Stimulated activated CD8-positive, alpha-beta memory T cell treated with anti-CD3 and anti-CD28 coated beads, Interleukin-7, amount 100 ng/mL, for 48 hours (primary cell): ENCODE measurements at places on chromosomes 3 and 15.

- DNase-seq: no peak
Measured at GRCh38 chr3:127035677-127036076, 52.8 kb downstream of the PLXNA1 start.

DNA sequence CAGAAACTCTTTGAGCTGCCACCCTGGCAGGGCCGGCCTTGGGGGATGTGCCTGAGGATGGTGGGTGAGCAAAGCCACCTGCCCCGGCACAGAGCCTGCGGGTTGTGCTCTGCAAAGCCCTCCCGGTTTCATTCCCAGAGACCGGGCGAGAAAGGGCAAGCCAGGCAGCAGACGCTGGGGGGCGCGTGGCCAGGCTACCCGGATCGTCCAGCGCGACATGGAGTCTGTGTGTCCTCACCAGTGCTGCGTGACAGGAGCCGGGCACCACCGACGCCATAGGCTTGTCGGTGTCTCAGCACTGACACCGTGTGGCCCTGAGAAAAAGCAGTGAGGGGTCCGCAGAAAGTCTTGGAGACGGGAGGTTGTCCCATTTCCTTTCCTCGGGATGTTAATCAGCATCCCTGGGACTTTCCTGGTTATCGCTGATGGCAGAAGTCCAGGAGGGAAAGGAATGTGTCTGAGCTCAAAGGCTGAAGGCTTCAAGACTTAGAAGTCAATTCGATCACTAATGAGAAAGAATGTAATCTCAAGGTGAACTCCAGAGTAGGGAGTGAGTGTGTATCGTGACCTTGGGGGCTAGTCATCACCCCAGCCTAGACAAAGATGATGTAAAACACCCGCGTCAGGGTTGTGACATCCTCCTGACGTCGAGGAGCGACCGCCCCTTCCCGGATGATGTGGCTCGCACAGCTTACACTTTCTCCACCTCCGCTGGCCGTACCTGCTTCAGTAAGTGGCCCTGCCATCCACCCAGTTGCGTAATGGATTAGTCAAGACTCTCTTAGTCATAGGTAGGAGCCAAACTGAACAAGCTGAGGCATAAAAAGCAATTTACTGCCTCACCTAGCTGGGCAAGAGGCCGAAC, 36.3 kb upstream of the PLA2G4E start:
- DNase-seq: peak; percentile 65

DNA sequence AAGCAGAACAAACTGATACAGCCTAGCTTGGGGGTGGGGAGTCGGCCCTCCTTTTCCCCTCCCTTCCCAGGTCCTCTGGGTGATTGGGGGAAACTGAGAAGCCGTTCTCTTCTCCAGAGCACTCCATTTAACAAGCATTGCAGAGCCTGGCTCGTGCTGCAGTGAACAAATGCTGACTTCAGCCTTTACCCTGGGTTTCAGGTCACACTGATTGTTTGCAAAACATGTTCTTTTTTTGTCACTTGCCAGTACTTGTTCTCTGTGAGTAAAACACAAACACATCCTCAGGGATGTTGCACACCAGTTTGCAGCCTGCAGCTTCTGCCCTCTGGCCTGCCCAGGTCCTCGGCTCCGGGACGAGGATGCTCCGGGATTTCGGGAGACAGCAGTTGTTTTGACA, 132.8 kb downstream of the PGPEP1L start:
- no peak for DNase-seq

GRCh38 chr3:177599837-177600236, 402.6 kb upstream of the TBL1XR1 start:
- DNase-seq: no peak

- DNase-seq: no peak
Measured at GRCh38 chr15:61032600-61033286, 196.4 kb downstream of the RORA start.

DNA sequence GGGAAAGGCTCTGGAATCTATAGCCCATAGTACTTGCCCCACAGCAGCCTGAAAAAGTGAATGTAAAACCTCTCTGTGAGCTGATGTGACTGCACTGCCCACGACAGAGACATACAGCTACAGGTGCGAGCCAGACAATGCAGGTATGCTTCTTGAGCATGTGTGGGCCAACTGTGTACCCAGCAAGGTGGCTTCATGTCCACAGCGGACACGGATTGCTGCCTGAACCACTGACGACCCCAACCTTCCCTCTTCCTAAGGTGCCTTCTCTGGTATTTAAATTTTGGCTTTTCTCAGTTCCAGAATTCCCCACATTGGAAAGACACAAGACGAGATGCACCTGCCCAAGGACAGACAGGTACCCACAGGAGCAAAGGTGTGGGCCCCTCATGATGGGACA, 65.8 kb downstream of the SCN5A start:
- no peak for DNase-seq

DNA sequence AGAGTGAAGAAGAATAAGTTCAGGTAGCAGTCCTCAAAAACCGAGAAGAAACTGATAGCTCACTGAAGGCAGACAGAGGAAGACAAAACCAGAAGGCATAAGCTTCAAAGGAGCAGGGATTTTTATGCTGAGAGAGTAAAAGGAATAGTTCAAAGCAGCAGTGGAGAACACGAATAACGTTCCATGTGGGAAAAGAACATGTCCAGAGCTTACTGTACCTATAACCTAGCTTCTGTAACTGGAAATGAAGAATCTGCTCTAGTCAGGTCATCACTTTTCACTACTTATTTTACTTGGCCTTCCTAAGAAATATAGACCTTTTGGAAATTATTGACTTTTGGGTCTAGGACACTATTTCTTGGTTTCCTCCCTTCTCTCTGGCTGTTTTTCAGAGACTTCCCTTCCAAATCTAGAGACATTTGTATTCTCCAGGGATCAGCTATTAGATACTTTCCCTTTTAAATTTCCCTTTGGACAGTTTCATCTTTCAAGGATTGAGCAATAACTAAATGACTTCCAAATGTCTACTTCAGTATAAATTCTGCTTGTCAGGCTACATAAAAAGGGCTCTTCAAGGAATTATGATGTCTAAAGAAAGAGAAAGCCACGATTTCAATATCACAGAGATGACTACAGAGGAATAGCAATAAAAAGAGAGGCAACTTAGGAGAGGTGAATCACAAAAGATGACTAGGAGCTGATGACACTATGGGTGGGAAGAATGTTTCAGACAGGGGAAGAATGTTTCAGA, 46.7 kb downstream of the UBE3A start:
- no peak for DNase-seq

GRCh38 chr3:17045705-17046104, 160.9 kb downstream of the PLCL2 start:
- DNase-seq: no peak

- no peak for DNase-seq
Measured at GRCh38 chr3:176526225-176526624, 671.1 kb downstream of the TBL1XR1 start.

GRCh38 chr15:67836955-67837354, 2.9 kb downstream of the RNU6-1 start:
- DNase-seq: no peak

GRCh38 chr3:143972505-143973258, 1.1 kb downstream of the DIPK2A start:
- peak; percentile 41 for DNase-seq

- no peak for DNase-seq
Measured at GRCh38 chr3:117674321-117674720, 964.7 kb downstream of the TUSC7 start.

DNA sequence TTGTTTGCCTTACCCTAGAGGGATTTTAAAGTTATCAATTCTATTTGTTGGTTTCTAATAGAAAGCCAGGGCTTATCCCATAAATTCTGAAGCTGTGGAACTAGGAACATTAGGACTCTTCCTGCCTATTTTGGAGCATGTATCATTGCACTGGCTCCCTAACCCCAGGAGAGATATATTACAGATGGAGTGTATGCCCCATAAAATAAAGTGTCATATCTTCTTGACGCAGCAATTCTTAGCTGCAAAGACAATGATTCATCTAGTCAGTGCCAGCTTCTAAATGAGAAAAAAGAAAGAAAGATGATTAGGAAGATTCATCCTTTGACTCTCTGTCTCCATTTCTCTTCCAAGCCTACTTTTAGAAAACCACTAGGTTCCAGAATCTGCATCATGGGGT, 74.8 kb upstream of the MAGI1 start:
- no peak for DNase-seq

DNA sequence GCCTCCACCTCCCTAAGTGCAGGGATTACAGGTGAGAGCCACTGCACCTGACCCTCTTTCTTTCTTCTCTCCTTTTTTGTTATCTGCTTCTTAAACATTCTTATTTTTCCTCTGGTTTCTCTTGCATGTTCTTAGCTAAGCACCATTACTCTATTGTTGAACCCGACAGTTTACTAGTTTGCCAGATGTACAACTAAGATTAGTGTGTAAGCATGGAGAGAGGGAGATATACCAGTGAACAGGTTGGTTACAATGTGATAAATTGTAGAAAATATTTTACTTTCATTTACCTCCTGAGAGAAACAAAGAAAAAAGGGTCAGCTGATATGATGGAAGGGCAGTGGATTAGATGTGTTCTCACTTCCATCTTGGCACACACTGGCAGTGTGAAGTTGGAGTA, 4.9 kb downstream of the HAUS2 start:
- no peak for DNase-seq

GRCh38 chr3:105827959-105828358, 40.9 kb downstream of the CBLB start:
- DNase-seq: no peak

DNA sequence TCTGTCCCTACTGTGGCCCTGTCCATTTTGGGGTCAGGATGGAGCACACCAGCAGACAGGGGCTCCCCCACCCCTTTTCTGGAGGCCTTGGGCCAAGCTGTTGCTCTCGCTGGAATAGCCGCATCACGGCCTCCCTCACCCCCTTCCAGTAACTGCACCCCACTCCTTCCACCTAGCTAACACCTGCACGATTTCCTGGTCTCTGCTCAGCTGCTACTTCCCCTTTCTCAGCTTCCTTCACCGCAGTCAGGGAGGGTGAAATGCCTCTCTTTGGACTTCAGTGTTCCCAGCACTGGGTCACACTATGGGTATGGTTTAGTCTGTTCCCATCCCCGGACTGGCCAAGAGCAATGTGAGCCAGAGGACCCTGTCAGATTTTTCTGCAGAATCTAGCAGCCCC, 400.2 kb downstream of the MCTP2 start:
- DNase-seq: no peak

GRCh38 chr3:87958289-87958688, 100.5 kb downstream of the CGGBP1 start:
- DNase-seq: no peak

- no peak for DNase-seq
Measured at GRCh38 chr15:58182460-58183163, 44.4 kb downstream of the AQP9 start.

- DNase-seq: no peak
Measured at GRCh38 chr3:55294557-55294956, 192.5 kb downstream of the WNT5A start.

GRCh38 chr3:43031889-43032545, 52.9 kb downstream of the GASK1A start:
- no peak for DNase-seq

DNA sequence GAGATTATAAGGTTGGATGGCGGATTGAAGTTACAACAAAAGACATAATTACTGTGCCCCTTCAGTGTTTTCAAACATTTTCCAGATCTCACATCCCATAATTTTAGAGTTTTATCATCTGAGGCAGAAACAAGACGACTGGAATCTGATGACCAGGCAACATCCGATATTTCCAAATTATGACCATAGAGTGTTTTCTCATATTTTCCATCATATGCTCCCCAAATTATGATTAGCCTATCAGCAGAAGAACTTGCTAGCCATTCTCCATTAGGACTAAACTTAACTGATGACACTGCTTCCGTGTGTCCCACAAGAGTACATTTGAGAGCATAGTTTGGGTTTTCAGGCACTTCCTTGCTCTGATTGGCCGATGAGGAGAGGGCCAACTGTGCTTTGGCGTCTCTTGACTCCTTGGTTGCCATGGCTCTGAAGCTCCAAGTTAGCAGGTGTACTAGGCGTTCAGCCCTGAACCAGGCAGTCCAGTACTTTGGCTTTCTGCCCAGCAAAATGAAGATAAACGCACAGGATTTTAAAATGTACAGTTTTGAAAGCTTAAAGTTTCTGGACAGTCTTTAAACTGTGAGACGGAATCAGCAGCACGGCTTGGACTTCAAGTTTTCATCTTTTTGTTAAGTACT, 638 bp downstream of the WDR5B start:
- no peak for DNase-seq

- peak; percentile 65 for DNase-seq
Measured at GRCh38 chr15:45429941-45430792, 51.8 kb upstream of the GATM start.

GRCh38 chr3:187186375-187186774, 10.9 kb upstream of the RTP1 start:
- DNase-seq: no peak

GRCh38 chr15:60061758-60062157, 57.6 kb downstream of the FOXB1 start:
- no peak for DNase-seq

DNA sequence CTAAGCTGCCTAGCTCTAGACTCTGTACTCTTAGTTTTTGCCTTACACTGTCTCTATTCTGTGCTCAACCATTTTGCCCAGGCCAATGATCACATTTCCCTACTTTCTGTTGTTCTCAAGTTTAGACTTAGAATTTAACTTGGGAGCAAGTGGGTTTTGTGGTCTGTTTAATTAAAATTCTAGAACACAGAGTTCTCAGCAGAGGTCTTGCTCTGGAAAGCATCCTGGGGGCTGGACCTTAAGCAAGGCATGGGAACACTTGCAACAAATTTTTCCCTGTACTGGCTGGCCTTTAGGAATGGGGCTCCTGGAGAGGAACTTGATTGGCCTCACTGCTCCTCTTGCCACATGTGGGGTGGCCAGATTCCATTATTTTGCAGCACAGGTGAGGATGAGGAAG, 236.3 kb upstream of the LRTM1 start:
- no peak for DNase-seq

GRCh38 chr3:16302082-16302631, 37.1 kb downstream of the OXNAD1 start:
- no peak for DNase-seq

DNA sequence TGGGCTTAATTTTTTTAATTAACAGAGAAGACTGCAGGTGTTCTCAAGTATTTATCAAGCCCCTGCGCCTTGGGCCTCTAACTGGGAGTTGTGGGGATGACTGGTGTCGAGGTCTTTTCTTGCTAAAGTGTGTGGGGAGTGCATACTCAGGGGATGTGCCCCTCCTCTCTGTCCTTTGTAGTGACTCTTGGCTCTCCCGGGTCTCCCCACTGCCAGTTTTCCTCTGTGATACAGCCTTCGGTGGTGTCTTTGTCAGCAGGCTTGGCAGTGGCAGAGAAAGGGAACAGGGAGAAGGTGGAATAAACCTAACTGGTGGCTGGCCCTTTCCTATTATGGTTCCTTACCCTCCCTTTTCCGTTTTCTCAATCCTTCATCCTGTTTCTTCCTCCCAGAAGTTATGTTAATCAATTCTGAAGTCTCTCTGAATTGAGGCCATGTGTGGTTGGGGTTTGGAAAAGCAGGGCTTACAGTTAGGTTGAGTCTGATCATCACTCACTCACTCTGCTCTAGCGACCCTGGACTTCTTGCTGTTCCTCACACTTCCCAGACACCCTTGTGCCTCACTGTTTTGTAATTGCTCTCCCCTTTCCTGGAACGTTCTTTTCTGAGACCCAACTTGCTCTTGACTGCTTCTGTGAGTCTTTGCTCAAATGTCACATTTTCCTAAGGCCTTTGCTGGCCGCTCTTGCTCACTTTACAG, 158.1 kb downstream of the PTPRG start:
- DNase-seq: no peak

GRCh38 chr15:25385986-25386385, 52.8 kb downstream of the UBE3A start:
- no peak for DNase-seq

- no peak for DNase-seq
Measured at GRCh38 chr15:35319354-35319753, 226.6 kb downstream of the DPH6 start.

- DNase-seq: no peak
Measured at GRCh38 chr15:85316244-85316934, 64.0 kb upstream of the AKAP13 start.
